ENCODE measurements at places on chromosomes 4 and X.

DNA sequence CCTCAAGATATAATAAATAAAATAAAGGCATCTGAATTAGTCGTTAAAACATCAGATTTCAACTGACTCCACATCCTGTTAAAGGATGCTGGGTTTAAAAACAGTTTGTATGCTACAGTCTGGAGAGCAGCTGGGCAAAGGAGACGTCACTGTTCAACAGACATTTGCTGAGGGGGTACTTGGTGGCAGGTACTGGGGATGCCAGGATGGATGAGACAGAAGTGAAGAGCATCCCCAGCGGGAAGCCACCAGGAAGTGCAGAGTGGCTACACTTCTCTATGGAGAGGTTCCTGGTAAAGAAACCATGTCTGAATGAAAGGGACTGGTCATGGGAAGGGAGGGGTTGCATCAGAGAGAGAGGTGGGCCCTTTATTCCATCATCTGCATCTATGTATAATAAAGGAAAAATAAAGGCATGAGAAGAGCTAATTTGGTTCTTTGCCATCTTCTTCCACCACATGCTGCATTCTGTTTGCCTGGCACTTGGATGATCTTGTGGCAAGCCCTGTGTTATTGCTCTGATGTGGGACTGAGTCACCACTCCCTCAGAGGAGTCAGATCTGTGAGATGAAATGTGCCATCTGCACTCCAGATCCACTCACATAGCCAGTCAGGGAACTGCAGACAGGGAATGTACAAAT lies 145.0 kb downstream of the SOWAHB start:
- DNase-seq, result peak; percentile 39

GRCh38 chrX:68693481-68694434 lies 46.3 kb downstream of the STARD8 start:
- DNase-seq, result peak; percentile 56

- DNase-seq, result no peak
Observed at GRCh38 chrX:154446430-154446829, 2.5 kb downstream of the FAM50A start.

- no peak for DNase-seq
Observed at GRCh38 chrX:111170017-111170416, 74.0 kb downstream of the PAK3 start.

DNA sequence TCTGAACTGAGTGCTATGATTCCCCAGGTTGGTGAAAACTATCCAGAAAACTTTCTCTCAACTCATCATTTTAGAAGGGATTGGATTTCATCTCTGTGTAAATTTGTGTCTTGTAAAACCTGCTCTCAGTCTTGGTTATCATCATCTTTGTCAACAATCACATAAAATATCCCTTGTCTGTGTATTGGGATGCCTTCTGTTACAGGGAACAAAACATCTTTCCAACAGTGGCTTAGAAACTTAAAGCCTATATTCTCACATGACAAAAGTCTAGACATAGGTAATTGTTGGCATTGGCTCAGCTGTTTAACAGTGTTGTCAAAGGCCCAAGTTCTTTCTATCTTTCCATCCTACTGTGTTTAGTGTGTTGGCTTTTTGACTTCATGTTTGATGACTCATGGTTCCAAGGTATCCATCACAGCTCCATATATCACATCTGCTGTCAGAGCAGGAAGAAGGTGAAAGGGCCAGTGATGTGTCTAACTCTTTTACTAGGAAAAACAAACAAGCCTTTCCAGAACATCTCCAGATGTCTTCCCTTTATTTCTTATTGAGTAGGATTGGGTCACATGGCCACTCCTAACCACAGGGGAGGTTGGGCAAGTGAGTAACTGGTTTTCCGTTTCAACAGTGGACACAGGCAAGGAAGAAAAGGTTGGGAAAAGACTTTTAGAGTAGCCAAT lies 65.0 kb downstream of the PHEX start:
- DNase-seq, result no peak

DNA sequence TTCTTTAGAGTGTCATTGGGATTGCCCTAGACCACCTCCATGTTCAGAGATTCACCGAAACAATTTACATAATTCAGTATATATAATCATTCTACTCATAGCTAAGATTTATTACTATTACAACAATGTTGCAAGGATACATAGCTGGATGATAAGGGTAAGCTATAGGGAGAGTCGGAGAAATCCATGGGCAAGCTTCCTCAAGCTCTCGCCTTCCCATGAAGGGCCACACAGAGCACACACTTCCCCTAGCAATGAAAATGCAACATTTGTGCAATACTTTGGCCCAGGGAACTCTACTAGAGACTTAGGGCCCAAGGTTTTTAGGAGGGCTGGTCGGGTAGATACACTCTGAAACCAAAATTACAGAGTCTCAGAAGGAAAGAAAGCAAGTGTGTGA lies 49.7 kb upstream of the ABCG2 start:
- no peak for DNase-seq

GRCh38 chr4:101177154-101177553 lies 170.2 kb downstream of the PPP3CA start:
- no peak for DNase-seq

DNA sequence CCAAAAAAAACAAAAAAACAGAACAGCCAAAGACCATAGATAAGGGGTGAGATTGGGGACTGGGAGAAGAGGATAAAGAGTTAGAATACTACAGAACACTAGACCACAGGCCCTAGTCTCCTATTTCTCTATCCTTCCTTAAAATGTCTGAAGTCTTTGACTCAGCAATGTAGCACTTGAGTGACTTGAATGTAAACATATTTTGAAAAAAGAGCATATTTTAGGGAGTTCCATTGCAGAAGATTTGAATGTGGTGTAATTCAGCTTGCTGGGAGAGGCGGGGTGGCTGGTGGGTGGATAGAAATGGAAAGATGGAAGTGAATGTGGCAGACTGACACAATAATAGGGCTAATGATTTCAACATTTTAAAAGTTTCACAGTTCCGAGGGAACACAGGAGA lies 144.9 kb downstream of the CHIC2 start:
- DNase-seq, result no peak

- no peak for DNase-seq
Observed at GRCh38 chr4:181757910-181758660, 485.1 kb upstream of the TENM3 start.

DNA sequence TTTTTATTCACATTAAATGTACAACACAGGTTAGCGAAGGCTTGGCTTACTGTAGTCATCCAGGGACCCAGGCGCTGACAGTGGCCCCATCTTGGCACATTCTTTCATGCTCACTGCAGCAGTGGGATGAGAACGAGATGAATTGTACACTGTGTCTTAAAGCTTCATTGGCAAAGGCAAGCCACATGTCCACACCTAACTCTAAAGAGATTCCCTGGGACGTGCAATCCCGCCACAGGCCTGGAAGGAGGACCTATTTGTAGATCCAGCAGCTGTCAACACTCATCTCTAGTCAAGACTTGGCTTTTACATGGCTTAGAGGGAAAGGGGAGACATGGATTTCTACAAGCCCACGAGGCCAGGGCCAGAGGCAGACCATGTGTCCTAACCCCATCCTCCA lies 16.1 kb upstream of the CXCR3 start:
- DNase-seq, result no peak

DNA sequence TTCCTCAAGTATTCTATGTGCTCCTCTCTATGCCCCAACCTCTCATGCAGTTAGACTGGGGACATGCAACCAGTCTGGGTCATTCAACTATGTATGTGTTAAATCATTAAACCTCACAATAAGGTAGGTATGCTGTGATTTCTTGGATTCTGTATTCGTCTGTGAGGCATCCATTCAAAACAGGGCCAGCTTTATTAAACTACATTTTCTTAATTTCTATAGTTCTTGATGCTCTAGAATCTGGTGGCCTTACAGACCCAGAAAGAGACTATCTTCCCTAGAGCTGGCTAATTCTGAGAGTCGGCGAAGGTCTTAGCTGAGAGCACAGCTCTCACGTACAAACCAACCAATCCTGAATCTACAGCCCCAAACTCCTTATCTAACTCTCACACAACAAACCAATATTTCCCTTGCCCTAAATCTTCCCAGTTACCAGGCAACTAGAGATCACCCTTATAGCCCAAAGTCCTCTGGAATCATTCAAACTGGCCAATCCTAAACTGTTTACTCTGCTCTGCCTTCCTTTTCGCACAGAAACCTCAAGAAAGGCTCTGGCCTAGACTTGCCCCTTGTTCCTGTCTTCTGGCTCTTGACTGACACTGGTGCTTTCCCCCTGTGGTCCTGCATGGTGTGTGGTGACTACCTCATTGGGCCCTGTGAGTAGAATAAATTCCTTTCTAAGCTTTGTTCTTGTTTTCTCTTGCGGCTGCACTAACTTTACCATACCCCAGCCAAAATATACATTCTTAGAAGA lies 203.5 kb upstream of the TET2 start:
- peak; percentile 17 for DNase-seq

DNA sequence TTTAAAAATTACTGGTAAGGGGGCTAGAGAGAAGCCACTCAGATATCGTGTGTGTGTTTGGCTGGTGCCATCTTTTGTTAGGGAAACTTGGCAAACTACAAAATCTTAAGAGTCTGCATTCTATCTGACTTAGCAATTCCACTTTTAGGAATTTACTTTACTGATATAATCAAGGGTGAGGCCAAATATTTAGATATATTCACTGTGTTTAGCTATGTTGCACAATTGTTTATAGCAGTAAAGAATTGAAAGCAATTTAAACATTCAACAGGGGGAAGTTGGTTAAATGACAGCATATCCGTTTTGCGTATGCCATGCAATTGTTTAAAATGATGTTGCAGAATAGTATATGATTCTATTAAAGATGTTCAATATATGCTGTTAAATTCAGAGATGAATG lies 6.4 kb upstream of the HERC3 start:
- DNase-seq, result no peak

DNA sequence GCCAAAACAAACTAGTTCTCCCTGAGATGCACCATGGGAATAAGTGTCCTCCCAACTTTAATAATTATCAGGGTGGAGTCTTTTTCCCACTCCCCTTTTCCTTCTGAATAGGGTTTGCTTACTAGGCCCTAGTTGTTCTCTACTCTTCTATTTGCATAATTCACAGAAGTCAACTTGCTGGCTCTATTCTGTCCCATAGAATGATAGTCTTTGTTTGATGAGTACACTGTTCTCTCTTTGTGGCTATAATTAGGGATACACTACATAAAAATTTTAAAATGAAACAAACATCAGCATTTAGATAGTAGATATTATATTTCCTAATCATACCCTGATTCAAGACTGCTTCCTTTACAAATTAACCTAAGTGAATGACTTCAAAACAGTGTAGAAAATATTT lies 10.3 kb downstream of the PDHA2 start:
- DNase-seq, result no peak

- DNase-seq, result no peak
Observed at GRCh38 chrX:112641449-112641848, 38.3 kb downstream of the LHFPL1 start.

- peak; percentile 73 for DNase-seq
Observed at GRCh38 chrX:68511255-68511654, 12.4 kb downstream of the YIPF6 start.

- peak; percentile 79 for DNase-seq
Observed at GRCh38 chrX:132022967-132023895, at the start of gene STK26. Gene STK26 (plus strand): TSS chrX:132023302. CDS start chrX:132023618, 316 bp downstream.

- DNase-seq, result no peak
Observed at GRCh38 chr4:94523617-94524016, 71.9 kb downstream of the PDLIM5 start.

DNA sequence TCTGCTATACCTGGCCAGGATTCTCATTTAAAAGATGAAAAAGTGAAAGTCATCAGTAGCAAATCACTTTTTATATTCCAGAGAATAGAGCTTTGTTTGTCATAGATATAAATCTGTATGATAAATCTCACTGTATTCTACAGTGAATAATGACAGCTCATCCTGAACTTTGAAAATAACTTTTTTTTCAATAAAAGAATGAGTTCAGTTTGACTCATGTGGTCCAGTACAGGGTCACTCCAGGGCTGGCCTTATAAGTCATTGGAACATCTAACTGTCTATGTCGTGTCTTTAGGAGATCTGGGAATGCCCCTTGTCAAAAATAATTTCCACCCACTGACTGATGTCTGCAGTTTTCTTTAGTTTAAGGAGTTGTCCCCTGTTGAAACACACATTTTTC lies 18.5 kb upstream of the CXCL8 start:
- DNase-seq, result no peak

DNA sequence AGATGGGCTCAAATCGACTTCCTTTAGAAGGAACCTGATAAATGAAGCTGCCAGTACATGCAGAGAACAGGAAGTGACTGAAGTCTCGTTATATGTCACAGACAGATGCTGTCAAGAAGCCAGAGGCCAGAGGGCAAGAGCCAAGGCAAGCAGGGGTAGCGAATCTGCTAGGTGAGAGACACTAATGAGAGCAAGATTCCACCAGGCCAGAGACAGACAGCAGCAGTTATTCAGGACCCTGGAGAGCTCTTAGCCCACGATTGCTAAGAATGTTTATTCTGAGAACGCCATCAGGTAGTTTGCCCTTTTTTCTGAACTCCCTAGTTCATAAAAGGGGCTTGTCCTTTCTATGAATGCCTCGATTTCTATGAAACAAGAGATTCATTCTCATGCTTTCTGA lies 73.7 kb downstream of the BEND2 start:
- no peak for DNase-seq

- DNase-seq, result no peak
Observed at GRCh38 chr4:130855533-130855932, 1759.6 kb downstream of the C4orf33 start.

- DNase-seq, result no peak
Observed at GRCh38 chr4:1310796-1311631, 21.3 kb downstream of the MAEA start.

GRCh38 chr4:102606846-102607450 lies 105.8 kb downstream of the NFKB1 start:
- no peak for DNase-seq

DNA sequence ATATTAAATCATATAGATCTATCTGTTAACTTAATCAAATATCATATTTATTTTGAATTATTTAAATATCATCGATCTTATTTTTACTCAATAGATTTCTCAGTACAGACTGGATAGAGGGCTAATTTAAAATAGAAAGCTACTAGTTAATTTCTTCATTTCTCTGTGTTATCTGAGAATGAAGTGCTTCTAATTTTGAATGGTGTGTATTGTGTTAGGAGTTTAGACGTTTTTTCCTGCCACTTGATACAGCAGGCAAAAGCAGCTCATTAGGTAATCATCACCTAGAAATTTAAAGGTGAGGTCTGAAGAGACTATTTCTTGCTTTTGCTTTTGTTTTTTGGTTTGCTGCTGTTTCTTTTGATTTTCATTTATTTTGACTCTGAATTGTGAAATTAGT lies 948.8 kb upstream of the TENM3 start:
- no peak for DNase-seq

DNA sequence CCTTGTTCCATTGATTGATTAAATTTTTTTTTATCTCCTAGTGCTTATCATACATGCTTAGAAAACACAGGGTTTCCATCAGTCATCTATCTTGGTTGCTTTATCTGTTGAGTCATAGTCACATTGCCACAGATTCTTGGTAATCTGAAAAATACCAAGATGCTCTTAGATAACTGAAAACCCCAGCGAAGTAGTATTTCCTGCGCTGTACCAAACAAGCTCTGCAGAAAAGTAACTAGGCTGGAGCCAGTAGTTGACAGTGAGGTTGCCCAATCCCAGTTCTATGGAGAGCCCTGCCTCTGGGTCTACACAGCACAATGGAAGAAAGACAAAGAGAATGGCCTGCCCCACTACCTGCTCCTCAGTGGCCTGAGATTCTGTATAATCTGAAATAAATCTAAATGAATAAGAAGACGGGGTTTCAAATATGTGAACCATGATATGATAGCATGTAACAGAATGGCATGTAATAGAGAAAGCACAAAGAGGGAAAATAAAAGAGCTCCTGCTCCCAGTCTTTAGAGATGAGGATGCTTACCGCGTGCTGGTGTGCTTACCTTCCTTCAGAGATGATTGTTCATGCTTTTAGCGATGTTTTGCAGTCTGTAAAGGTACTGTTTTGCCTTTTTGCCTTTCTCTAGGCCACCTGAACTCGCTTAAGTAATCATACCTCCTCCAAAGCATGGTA lies 55.3 kb upstream of the RAPGEF2 start:
- DNase-seq, result no peak
